Cerebellar nuclear complex (tissue), 1 donor: ENCODE measurements at places on chromosomes 4 and X.

DNA sequence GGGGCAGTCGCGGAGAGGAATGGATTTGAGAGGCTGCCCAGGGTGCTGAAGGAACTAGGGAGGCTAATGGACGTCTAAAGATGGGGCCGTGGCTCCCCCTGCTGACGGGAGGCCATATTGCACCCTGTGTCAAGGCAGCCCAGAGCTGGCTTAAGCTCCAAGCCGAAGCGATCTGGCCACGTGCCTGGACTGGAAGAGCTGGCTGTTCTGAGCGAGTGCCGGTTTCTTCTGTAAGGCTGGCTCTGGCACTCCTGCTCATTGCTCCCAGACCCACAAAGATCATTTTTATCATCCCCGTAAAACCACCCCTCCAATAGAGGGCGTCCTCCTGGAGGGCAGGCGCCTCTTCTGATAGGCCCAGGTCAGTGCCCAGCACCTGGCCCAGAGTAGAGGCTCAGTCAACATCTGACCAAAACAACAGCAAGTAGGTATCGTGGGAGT lies 5.6 kb downstream of the PNCK start:
- DNase-seq = peak; percentile 5

- DNase-seq = no peak
Measured at GRCh38 chr4:6892190-6892908, 17.3 kb upstream of the TBC1D14 start.

DNA sequence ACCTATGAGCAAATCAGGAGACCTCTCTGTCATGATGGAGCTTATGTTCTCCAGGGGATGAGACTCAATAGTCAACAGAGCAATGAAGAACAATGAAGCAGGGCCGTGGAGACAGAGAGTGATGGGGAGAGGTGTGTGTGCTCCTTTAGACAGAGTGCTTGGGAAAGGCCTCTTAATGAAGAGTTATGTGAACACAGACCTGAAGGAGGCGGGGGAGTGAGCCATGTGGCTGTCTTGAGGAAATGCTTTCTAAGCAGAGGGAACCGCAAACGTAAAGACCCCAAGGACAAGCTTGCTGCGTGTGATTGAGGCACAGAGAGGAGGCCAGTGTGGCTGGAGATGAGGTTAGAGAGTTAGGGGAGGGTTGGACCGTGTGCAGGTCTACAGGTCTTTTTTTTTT lies 53.1 kb downstream of the CHRNA9 start:
- no peak for DNase-seq

DNA sequence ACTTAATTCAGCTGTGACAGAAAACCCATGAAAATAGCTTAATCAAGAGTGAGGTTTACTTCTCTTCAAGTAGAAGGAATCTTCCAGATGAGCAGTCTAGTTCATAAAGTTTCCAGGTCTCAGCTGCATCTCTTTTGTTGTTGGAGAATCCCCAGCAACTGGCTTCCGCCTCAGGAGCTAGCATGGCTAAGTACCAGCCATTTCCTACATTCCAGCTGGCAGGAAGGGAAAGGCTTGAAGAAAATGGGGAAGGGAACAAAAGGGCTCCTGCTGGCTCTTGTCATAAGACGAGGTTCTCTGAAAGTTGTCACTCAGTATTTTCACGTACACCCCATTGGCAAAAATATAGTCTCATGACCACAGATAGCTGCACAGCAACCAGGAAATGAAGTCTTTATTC lies 27.3 kb upstream of the TRIM2 start:
- no peak for DNase-seq

- no peak for DNase-seq
Measured at GRCh38 chr4:40165916-40166315, 30.9 kb upstream of the RHOH start.
